Activated naive CD8-positive, alpha-beta T cell treated with anti-CD3 and anti-CD28 coated beads, Interleukin-2, amount 50 U/mL, for 16 hours (primary cell): ENCODE measurements at places on chromosomes 2 and 18.

DNA sequence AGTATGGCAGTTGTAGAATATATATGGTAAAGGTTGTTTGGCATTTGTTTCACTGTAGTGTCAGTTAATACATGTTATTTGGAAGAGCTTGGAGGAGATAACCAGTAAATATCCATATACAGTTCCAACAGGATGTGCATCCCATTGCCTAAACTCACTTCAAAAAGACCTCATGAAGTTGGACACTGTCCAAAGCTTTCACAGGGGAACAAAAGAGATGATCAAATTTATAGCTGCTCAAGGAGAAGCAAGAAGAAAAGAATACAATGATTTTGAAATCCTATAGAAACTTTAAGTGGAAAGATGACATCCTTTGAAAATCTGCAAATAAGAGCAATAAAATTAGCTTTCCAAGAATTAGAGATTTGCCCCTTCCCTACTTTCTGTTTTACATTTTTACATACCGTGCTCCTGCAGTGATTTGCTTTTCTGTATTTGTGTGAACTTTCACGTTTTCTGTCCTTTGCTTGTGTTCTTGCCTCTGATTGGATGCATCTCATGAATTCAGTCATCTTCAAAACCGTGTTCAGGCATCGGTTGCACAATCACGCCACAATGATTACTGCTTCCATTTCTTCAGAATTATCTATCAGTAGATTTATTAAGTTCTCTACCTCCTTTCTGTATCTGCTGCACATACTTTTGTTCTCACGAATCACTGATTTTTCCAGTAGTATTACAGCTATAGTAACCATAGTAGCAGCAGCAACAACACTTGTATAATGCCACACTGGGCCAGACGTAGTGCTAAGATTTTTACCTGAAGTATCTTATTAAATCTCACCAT is 83.8 kb downstream of the PARD3B start:
- no peak for DNase-seq

DNA sequence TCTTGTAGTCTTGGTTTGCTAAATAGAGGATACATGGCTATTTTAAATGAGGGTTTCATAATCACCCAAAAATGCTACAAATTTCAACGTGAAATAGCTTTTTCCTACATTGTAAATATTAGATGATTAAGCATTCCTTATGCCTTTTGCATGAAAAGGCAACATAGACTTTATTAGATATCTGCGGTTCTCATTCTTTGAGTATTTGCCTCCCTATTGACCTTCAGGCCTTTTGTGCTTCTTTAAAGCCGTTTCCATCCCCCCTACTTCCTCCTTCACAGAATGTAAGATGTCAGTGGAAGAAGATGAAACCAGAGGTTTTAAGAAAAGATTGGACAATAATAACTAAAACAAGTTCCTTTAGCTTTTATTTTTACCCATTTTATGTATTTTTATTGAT is 144.1 kb downstream of the UBE2E3 start:
- DNase-seq, result no peak

GRCh38 chr18:75111760-75112159 is 97.2 kb downstream of the PTGR3 start:
- DNase-seq, result no peak

DNA sequence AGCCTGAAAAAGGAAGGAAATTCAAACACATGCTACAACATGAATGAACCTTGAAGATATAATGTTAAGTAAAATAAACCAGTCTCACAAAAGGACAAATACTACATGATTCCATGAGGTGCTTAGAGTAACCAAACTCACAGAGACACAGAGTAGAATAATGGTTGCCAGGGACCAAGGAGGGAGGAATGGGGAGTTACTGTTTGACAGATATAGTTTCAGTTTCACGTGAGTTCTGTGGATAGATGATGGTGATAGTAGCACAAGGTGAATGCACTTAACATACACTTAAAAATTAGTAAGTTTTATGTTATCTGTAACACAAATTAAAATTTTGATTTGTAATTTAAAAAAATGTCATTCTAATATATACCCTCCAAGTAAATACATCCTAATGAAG is 106.9 kb upstream of the ACVR1C start:
- DNase-seq, result no peak

GRCh38 chr2:140797718-140798117 is 1333.1 kb downstream of the LRP1B start:
- DNase-seq, result no peak

DNA sequence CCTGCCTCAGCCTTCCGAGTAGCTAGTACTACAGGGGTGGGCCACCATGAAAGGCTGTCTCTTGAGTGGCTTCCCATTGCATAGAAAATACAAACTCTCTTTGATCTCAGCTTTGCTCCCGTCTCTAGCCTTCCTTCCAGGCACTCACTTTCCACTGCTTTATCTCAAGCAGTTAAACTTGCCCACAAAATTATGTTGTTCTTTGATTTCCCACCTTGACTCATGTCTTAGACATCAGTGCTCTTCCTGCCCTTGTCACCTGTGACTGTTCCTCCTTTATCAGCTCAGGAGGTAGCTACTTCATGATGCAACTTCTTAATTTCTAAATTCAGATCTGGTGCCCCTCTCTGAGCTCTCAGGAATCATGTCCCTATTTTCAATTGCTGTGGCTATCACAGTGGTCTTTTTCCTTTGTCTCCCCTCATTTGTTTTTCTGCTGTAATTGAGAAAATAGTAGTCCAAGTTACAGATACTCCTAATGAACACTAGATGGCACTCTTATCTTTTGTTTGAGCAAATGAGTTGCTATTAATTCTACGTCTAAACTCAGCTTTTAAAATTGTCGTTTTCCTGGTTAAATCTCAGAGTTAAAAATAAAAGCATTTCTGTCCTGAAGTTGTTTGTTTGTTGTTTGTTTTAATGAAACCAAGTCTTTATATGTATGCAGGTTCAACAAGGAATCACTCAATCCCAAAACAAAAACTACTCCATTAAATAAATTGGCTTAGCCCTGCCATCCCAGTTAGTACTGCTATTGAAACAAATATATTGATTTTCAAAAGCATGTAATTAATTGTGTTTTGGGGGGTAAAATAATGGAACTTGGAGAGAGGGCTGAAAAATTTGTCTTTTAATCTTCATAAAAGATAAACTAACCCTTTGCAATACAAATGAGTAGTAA is 46.9 kb upstream of the GREB1L start:
- no peak for DNase-seq

DNA sequence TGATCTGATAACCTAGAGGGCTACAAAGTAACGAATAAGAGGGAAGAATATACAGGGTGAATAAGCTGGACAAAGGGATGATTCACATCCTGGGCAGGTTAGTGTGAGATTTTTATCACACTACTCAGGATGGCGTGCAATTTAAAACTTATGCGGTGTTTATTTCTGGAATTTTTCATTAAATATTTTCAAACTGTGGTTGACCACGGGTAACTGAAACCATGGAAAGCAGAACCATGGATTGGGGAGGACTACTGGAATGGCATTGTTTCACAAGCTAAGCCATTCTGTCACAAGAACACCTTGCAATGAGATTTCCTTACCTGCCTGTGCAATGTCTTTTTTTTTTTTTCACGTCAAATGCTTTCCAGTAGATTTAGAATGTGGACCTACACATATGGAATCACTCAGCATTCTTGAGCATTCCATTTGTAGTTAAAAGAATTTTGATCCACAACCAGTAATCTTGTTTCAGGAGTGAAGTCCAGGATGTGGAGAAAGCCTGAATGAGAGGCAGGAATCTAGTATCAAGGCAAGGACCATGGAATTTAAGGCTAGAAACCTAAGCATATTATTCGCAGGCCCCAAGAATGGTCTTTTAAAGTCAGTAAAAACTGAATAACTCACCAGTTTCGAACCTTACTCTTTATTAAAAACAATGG is 8.0 kb upstream of the CDK15 start:
- no peak for DNase-seq

GRCh38 chr18:48860269-48861180 is 90.2 kb downstream of the SMAD7 start:
- no peak for DNase-seq

DNA sequence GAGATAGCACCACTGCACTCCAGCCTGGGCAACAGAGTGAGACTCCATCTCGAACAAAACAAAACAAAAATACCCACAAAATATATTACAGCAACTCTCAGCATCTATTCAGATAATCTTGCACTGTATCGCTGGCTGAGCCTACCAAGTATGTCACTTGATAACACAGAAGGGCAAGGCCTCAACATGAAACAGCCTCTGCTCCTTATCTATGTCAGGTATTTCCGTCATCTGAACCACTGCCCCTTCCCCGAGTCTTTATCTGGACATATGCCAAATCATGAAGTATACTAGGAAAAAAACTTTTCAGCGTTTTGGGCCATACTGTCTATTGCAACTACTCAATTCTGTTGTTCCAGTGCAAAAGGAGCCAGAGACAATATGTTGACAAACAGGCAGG is 17.7 kb downstream of the PDIA6 start:
- no peak for DNase-seq

GRCh38 chr2:36413218-36413617 is 57.6 kb downstream of the CRIM1 start:
- DNase-seq, result no peak

DNA sequence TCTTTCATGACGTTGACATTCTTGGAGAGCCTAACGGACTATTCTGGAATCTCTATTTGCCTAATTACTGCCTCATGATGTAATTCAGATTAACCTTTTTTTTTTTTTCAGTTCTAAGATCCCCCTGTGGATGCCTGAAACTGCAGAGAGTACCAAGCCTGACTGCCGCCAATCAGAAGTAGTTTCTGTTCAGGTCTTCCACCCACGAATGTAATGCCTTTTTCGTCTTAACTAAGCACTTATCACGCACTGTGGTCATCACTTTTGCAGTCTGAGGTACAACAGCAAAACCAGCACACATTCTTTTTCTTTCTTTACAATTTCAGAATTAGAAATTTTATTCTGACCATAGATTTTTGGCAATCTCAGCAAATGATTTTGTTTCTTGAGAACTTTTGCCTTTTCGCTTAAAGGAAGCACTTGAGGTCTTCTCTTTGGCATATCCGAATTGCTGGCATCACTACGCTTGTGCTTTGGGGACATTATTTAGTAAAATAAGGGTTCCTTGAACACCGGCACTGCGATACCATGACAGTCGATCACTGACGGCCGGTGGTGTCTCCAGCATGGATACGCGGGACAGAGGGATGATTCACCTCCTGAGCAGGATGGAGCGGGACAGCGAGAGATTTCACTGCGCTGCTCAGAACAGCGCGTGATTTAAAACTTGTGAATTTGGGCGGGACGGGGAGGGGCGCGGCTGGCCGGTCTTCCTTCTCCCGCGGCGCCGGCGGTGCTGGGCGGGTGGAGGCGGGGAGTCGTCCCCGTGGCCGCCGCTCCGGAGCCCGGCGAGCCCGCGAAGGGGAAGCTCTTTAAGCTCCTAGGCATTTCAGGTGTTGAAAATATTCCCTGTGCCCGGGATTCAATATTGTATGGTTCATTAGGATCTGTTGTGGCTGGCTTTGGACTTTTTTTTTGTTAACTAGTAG is 32.0 kb upstream of the GPR55 start:
- DNase-seq, result no peak

DNA sequence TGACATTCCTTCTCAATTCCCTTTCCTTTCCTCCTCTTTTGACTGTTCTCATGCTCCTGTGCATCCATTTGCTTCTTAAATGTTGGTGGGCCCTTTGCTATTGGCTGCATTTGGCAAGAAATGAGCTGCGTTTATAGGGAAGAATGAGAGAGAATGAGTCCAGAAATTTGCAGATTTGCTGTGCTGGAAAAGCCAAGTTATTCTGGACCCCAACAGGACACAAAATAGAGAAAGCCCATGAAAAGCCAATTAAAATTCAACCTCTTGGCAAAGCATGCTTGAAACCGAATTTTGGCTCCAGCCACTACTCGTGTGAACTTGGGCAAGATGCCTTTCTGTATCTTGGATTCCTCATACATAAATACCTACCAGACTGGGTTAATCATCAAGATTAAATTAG is 1.3 kb upstream of the SCLY start:
- DNase-seq, result no peak

DNA sequence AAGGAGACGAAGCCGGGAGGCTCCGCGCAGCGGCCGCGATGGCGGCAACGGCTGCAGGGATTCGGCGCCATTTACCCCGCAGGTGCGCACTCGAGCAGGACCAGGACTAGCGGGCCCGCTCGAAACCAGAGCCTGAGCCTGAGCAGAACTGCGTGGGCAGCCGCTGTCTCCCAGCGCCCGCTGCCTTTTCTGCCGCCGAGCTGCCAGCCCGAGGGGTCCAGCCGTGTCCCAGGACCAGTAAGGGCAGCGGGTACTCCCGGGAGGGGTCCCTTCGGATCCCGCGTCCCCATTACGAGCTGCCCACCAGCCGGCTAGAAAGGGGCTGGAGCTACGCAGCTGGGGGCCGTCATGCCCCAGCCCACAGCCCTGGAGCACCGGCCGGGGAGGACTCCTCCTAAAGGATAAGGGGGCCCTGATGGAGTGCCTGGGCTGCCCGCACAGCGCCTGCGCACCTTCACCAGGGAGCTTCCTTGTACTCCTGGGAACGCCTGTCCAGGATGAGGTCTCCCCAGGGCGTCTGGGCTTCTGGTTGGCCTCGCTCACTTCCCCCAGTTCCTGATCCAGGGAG is 9.9 kb downstream of the ALPP start:
- DNase-seq, result no peak

DNA sequence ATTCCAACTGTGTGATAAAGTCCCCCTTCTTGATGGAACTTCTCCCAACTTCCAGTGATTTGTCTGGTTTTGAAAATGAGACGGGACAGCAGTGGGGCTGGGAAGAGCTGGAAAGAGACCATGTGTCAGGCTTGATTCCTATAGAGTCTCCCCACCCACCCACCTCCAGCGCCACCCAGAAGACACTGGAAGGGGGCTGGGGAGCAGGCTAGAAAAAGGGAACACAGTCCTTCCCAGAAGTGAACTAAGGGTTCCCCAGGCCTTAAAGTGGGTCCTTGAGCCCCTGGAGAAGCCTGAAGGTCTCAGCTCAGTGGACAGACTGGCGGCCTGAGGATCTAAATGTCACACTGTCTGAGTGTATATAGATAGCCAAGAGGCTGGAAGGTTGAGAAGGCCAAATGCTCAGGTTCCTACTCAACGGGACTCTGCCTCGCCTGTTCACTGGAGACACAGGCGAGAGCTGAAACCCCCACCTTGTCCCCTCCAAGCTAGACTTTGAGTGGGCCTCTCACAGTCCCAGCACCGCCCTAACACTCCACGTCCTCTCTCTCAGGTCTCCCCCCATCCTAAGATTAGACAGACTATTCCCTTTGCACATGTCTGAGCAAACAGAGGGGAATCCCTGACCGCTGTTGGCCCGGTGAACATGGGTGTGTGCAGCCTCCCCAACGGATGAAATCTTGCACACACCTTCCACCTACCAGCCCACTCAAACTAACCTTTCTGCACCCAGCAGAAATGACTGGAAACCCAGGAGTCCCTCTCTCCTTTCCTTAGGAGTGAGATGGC is 1.6 kb downstream of the PKDCC start:
- DNase-seq, result no peak

GRCh38 chr18:52920665-52921064 is 580.7 kb downstream of the DCC start:
- no peak for DNase-seq

GRCh38 chr2:127563458-127564428 is 28.3 kb downstream of the MYO7B start:
- no peak for DNase-seq
